Renal cortical epithelial cell (primary cell): ENCODE measurements at places on chromosomes 16 and 17. TPM values are rescaled to one million over a fixed set of nuclear protein-coding genes. Genes with fewer than 3 reads are reported as not detected.

Gene KRT27
- not detected in 2 replicates for total RNA-seq

- no peak for DNase-seq
Measured at GRCh38 chr16:22073350-22073749, 19.0 kb upstream of the VWA3A start.

Gene SYCE1L
- 1.4 and 3.5 TPM in 2 replicates for total RNA-seq

DNA sequence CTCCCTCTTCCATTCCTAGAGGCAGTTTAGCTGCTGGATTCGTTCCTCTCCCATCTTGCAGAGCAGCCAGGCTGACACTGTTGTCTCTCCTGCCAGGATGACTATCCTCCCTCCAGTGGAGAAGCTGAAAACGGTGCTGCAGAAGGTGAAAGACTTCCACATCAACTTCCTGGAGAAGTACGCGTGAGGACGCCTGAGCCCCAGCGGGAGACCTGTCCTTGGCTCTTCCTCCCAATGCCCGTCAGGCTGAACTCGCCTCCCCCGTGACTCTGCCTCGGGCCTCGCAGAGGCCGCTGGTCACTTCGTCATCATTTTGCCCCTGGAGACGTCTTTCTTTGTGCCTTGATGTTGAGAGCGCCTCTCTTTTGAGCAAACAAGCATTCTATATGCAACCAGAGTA, 44.6 kb downstream of the GPT2 start:
- DNase-seq: no peak

- no peak for DNase-seq
Measured at GRCh38 chr17:43599046-43599395, 52.9 kb upstream of the ETV4 start.

DNA sequence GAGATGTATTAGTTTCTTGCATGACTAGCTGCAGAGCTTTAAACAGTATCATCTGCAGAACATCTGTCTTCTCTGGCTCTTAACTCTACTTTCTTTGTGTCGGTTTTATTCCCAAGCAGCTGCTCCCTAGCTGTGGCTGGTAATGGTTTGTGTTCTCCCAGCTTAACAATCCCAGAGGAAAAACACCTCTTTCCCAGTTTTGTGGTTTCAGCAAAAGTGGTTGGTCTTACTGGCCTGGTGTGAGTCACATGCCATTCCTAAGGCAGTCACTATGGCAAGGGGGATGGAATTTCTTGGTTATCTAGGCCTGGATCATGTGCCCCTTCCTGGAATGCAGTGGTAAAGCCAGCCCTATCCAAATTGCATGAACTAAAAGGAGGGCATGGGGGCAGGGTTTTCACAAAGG, 27.5 kb downstream of the OMG start:
- peak; percentile 99 for DNase-seq

Gene RPGRIP1L
- total RNA-seq: 11.6 and 24.2 TPM in 2 replicates

GRCh38 chr16:59148056-59148768, 414.1 kb upstream of the GOT2 start:
- no peak for DNase-seq

DNA sequence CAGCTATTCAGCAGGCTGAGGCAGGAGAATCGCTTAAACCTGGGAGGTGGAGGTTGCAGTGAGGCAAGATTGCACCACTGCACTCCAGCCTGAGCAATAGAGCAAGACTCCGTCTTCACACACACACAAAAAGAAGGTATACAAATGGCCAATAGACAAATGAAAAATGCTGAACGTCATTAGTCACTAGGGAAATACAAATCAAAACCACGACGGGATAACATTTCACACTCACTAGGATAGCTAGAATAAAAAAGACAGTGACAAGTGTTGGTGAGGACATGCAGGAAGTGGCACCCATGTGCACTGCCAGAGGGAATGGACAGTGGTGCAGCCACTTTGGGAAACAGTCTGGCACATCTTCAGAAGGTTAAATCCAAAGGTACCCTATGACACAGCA, 172.9 kb downstream of the FTO start:
- DNase-seq: no peak

DNA sequence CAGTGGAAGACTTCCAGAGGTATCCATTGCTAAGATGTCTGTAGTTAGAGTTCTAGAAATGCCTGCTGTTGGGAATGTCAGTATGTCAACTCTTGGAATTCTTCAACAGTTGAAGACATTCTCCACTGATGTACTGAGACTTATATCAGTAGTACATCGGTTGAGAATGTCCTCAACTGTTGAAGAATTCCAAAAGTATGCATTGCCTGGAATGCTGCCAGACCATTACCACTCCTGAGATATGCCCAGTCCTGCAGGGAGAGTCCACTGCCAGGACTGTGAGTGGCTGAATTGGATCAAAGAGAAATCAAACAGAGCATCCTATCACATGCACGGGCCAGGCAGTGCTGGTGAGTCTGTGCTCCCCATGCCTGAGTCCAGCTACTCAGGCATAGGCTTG, 42.0 kb downstream of the IL21R start:
- DNase-seq: peak; percentile 25

- peak; percentile 95 for DNase-seq
Measured at GRCh38 chr16:81532491-81533174, 88.0 kb downstream of the CMIP start.

DNA sequence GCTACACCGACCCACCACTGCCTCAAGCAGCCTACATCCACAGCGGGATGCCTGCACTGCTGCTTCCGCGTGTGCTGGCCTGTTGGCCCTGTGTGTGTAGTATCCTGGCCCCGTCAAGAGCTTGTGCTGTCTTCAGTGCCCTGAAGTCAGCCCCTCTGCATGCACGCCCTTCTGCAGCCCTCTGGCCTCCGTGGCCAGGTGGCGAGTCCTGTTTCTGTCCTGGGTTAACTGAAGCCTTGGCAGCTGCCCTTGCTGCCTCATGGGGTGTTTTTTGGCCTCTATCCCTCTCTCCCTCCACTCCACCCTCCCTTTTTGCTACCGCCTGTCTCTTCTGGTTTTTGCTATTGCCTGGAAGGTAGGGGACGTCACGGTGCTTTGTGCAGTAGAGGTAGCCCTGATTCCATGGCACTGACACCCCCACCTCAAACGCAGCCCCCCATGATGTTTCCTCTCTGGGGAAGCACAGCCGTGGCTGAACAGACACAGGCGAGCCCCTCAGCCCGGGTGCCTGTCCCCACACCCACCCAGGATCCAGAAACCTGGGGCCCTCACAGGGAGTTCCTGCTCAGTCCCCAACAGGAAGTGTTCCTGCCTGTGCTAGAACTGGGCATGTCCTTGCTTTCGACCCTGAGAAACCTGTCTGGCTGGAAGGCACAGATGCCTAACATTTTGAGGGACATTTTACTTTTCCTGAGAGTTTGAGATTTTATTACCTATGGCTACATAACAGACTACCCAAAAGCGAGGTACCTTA, 18.8 kb upstream of the AMZ2 start:
- DNase-seq: no peak

Gene USB1
- 79.5 and 261 TPM in 2 replicates for total RNA-seq

Gene SYT17
- total RNA-seq: 0.30 TPM in 1 of 2 replicates, not detected in the other

- DNase-seq: no peak
Measured at GRCh38 chr17:28744104-28744971, 527 bp downstream of the TRAF4 start.

GRCh38 chr17:74992223-74992622, 4.8 kb downstream of the CDR2L start:
- peak; percentile 36 for DNase-seq

DNA sequence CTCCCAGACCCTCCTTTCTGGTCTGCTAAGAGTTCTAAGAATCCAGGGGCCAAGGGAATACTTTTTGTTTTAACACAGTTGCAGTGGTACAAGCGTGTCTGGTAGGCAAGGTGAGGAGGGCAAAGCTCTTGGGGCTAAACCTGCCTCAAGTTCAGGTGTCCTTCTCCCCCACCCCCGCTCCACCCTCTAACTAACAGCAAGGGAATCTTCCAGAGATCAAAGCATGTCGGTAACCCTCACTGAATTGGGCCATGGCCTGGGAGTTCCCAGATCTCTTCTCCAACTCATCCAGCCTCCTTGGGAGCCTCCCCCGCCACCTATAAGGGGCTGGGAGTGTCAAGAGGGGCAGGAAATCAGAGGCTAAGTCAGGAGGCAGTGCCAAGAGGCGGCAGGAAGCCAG, 55.7 kb upstream of the TAC4 start:
- DNase-seq: no peak

DNA sequence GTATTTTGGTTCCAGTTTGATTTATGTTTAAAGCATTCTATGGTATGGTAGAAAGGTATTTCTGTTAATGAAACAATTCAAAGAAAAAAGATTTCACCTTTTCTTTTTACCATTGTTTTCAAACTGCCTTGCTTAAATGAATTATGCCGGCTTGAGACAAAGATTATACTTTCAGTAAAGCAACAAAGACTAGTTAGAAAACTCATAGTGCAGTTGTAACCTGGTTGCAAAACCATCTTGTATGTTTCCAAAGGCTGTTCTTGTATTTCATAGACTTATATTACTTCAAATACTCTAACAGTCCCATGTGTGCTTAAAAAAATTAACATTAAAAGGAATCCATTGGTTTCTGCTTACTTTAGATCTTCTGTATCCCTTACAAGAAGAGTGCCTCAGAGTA, 118.5 kb upstream of the NACA2 start:
- no peak for DNase-seq

DNA sequence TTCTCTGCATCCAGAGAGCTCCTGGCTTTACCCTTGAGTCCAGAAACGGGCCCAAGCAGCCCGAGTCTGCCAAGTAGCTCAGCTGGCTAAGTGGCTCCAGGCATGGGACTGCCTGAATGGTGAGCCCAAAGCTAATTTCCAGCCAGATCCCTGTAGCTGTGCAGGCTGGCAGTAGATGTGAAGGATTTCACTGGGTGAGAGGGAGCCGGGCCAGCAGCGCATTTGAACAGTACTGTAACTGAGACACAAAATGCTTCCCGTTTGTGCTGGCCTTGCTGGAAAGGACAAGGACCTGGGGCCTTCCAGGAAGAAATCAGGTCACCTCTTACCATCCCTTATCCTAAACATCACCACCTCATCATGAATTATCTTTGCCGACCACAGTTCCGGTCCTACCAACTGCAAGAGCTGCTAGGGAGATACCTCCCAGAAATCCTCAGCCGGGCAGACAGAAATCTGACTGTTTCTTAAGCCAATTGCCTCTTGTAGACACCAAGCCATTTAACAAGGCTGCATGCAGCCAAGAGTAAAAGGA, 3.7 kb downstream of the TIMP2 start:
- DNase-seq: no peak
